ENCODE measurements at places on chromosomes 4 and X.

- no peak for DNase-seq
These were observed 388.9 kb downstream of the SPRY1 start for GRCh38 chr4:123785538-123785937.

DNA sequence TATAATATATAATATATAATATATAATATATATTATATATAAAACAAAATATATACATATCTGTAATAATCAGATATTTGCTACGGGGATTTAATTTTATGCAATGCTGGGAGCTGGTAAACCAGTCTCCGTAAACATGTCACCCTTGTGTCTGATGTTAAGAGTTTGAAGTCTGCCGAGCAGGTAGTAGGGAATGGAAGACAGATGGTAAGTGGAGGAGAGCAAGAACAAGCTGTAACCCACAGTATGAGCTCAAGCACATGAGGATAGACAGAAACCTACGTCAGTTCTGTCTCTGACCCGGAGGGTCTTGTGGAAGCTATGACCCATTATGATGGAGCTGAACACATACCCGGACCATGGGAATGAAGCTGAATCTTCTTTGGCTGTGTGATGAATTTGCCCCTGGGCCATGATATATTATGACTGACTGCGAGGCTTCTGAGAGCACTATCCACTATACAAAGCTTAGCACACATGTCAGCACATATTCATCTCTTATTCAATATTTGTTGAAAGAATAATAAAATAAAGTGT lies 46.2 kb downstream of the TIGD2 start:
- DNase-seq: no peak

DNA sequence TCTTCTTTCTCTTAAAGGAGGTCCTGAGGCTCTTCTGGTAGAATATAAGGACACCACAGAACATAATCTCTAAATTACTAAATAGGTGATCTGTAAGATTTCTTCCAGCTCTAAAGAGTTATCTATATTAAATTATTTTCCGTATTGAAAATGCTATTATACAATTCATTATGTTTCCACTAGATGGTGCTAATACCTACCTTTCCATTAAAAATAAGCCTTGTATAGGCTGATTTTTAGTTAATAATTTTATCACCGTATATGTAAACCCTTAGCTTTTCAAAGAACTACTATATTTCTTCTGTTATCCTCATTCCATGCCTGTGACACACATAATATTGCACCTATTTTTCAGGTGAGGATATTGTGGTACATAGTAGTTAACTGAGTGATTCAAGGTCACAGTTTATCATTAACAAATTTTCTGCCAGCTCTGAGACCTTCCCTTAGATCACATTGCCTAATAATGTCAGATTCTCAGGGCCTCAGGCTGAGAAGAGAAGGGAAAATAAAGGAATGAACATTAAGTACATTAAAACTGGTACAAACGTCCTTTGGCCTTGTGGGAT lies 138.8 kb downstream of the TEX11 start:
- no peak for DNase-seq

GRCh38 chr4:26052663-26053541 lies 138.9 kb downstream of the SMIM20 start:
- no peak for DNase-seq

DNA sequence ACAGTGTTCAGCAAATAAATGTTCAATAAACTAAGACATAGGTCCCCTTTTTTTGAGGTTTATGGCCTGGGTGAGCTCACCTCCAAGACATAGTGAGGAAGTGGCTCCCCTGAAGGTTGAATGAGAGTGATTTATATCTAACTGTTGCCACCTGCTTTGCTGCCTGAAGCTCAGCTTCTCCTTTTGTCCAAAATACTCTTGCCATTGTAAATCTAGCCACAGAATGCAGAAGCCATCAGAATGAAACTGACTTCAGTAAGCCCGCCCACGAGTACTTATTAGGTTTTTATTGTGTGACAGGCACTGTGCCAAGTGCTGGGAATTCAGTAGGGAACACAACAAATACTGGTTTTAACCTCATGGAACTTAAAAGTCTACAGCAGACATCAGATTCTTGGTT lies 18.0 kb downstream of the SPINK2 start:
- no peak for DNase-seq

- no peak for DNase-seq
These were observed 69.7 kb downstream of the PITX2 start for GRCh38 chr4:110553197-110553596.

- no peak for DNase-seq
These were observed 22.9 kb downstream of the SHROOM3 start for GRCh38 chr4:76457885-76458284.

DNA sequence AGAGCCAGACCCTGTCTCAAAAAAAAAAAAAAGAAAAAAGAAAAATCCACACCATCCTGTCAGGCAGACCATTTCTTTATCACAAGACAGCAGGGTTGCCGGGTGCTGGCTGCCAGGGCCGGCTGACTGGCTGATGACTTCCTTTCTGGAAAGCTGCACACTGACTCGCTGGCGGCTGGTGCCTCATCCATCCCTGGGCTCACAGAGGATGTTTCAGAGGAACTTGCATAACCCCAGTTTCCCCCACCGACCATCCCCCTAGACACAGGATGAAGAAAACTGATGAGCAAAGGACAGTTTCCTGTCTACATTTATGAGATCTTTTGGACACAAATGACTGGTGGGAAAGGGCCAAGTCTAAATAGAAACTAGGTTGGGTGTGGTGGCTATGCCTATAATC lies 14.1 kb downstream of the HPSE start:
- no peak for DNase-seq

GRCh38 chr4:61275241-61275640 lies 75.1 kb downstream of the ADGRL3 start:
- no peak for DNase-seq

- DNase-seq: no peak
These were observed 39.2 kb upstream of the CCKAR start for GRCh38 chr4:26529479-26529878.

DNA sequence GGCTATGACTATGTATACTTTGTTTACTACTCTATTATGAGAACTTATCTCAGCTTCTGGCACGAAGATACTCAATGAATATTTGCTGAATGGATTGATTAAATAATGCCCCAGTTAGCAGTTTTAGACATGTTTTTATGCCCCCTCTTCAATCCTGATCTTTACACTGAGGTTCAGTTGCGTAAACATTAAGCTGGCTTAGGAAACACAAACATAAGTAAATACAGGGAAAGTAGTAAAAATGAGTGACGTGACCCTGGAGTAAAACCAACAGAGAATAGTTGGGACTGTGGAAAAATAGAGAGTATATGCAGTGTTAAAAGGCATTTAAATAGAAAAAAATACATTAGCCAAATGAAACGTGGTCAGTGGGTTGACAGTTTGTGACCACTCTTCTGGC lies 387.0 kb upstream of the ACTRT1 start:
- DNase-seq: no peak

DNA sequence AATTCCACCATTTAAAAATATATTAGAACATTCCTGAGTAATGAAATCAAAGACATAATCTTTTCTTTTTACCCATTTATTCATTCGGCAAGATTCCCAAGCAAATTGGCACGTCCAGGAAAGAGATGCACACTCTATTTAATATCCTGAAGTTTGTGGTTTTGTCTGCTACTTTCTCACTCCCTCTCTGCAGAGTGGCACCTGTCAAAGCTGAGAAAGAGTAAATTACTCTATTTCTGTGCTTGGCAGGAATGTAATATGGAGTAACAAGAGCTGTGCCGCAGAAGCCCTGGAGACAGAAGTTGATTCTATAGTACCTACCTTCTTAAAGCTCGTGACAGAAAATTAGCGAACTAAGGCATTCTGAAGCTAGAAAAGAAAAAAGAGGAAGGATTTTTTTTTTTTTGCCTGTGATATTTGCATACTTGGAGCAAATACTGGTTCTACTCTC lies 5.5 kb downstream of the GSTCD start:
- no peak for DNase-seq

DNA sequence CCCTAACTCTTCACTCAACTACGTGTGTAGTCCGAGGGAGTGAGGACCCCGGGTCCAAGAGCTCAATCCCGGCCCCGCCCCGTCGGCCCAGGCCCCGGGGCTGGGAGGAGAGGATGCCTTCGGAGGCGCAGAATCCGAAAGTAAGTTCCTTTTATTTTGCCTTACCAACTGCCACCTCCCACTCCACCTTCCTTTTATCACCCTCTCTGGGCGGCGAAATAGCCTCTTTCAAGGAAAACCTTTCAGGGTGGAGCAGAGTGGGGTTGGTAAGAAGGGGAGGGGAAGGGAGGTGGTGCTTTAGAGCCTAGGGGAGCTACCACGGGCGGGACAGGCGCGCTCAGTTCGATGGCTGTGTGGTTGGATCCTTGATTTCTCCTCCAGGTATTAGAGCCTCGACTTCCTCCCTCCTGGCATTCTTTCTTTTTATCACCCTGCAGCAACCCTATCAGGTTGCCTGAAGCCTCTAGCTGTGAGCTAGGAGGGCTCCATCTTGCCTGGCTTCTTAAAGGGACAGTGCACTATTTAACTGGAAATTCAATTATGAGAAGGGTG lies 191.2 kb downstream of the RRAGB start:
- DNase-seq: no peak

GRCh38 chr4:6568689-6569332 lies 6.2 kb upstream of the MAN2B2 start:
- DNase-seq: no peak

GRCh38 chr4:119059221-119059620 lies 76.4 kb upstream of the MYOZ2 start:
- no peak for DNase-seq

DNA sequence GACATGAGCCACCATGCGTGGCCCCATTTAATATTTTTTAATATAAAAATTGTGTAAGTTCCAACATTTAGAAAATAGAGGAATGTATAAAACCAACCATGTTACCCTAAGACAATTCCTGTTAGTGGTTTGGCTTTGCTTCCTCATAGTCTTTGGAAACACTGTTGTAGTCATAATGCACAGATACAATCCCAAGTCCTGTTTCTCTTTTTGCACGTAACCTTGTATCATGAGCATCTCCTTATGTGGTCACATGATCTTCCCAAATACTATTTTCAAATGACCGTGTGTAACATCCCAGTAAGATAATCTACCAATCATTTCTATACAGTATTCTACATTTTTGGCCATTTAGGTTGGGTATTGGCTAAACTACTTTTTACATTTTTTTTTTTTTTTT lies 13.9 kb upstream of the RHOH start:
- no peak for DNase-seq

GRCh38 chr4:70600305-70600704 lies 8.2 kb downstream of the AMBN start:
- no peak for DNase-seq

DNA sequence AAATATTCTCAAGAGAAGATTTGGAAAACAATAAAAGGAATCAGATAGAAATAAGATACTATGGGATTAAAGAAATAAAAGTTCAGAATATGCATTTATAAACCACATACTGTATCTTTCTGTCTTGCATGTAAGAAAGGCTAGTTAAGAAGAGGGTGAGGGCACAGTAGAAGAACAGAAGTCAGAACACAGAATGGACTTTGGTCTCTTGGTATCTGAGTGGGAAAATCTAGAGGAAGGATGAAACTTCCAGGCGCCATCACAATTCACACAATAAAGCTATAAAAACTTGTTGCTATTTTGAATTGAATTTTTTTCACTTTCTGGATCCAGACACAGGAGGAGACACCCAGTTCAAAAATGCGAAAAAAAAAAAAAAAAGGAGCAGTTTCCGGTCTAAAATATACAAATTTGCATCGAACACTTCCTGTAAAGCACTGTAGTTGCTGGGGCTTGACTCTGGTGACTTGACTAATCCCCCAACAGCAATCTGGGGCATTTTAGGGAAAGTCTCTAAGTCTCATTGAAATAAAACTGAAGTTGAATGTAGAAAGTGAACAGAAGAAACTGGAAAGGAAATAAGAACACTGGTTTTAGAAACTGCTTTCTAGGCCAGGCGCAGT lies 8.1 kb upstream of the NAAA start:
- DNase-seq: no peak

DNA sequence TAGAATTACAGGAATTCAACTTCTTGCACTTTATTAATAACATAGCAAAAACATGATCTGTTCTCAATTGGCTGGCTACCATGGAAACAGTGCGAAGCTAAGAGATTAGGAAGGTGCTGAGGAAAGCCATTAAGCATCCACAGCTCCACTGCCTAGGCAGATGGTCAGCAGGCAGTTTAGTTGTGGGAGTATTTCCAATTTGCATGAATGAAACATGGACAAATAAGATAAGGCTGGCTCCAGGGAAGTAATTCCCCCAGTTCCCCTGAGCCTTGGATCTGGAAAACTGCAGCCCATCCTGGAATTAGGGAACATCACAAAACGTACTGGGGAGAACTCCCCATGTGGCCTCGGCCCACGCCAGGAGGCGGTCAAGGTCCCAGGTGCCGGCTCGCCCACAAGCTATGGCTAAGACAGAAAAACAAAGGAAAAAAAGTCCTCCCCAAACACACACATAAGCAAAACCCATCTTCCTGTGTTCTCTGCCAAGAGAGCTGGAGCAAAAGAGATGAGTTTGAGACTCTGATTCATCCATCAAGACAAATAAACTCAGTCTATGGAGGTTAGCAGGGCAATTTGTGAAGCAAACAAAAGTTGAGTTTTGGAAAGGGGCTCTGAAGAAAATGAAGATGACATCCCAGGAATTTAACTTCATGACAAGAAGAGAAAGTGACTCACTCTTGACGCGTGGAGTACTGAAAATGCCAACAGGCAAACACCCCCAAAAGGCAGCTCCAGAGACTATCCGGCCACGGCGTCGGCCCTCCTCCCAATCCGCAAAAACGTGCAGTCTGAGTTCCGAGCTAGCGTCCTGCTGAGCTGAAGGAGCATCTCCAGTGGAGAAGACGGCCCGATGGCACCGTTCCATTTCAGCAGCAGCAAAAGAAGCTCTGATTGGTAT lies 45.1 kb downstream of the IGFBP7 start:
- DNase-seq: no peak

GRCh38 chr4:37666625-37667071 lies 19.5 kb downstream of the RELL1 start:
- no peak for DNase-seq

DNA sequence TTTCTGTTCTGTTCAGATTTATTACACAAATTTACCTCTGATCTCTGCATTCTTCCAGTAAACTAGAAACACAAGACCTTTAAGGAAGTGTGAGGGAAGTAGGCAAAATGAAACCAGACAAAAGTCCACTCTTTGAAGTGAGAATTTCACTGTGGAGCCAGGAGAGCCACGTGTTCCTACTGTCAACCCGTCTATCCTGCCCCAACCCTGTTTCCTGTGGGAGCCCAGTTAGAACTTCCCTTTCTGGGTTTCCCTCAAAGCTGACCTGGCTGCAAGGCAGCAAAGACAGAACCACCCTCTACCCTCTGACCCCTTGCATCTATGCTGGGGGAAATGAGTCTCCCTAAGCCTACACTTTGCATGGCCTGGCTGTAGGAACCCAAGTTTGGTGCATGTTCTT lies 40.0 kb downstream of the TMEM144 start:
- no peak for DNase-seq

DNA sequence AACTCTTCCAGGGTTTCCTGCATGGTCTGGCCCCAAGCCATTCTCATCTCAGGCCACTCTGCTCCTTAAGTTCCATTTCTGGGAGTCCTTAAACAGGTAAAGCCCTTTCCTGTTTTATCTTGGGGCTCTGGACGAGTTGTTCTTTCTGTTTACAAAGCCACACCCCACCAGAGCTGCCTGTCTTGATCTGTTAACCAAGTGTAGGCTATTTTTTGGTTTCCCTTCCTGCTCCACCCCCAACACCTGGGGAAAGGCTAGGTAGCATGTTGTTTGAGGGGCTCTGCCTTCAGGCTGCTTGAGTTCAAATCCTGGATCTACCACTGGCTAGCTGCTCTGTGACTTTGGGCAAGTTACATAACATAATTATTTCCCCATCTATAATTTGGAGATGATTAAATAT lies 40.0 kb downstream of the ERVMER34-1 start:
- no peak for DNase-seq
